A549 treated with DMSO at 1 μM for 4 hours (cell line): ENCODE measurements at places on chromosomes 7 and 10. TPM values are rescaled to one million over a fixed set of nuclear protein-coding genes. Genes with fewer than 3 reads are reported as not detected.

ZNF804B gene
- not detected in 5 replicates for total RNA-seq

PDGFA gene
- total RNA-seq, result 35.0 to 39.5 TPM (median 35.6 TPM) in 5 replicates

TMEM26 gene
- total RNA-seq, result 0.06 to 0.43 TPM (median 0.20 TPM) in 5 replicates

CD36 gene
- 0.07 to 0.21 TPM (median 0.09 TPM) in 4 of 5 replicates, not detected in the other for total RNA-seq

SLC18A2 gene
- 0.03 to 0.08 TPM (median 0.05 TPM) in 4 of 5 replicates, not detected in the other for total RNA-seq

LRRC17 gene
- total RNA-seq, result 0.05 to 0.10 TPM (median 0.08 TPM) in 3 of 5 replicates, not detected in the others
